Activated CD8-positive, alpha-beta memory T cell treated with anti-CD3 and anti-CD28 coated beads, Interleukin-2, amount 50 U/mL, for 4 hours (primary cell): ENCODE measurements at places on chromosomes 16 and 17.

DNA sequence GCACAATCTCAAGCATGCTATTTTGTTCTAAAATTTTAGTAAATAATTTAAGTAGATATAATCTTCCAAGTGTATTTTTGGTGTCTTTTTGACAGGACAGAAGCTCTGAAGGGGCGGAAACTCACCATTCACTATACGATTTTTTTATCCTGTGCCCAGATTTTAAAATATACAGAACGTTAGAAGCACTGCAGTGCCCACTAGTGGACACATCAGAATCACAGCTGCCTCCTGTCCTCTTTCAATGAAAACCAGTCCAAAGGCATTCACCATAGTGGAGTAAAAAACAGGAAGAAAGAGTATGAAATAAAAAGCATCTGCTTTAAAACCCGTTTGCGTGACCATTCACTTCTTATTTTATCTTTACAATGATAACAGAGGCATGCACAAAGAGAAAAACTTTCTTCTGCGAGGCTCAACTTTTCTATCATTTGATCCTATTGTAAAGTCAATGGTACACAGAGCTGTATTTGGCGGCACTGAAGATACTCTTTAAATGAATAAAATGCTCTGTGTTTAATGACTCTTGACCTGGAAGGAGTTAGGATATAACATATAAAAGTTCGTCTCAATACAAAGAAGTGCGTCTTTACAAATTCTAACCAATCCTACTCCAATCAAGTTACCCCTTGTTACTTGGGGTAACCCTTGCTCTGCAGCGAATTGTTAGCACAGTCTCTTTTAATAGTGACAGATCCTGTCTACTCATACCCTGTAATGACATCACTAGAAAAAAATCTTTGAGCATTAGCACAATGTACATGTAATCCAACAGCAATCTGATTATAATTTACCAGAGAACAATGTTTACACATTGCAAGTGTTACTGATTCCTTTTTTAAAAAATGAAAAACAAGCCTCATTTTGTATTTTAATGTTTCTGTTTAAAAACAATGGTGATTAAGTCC lies 339.8 kb upstream of the PSMD7 start:
- DNase-seq, result peak; percentile 16

- DNase-seq, result no peak
Observed at GRCh38 chr16:51455398-51455797, 304.3 kb upstream of the SALL1 start.

DNA sequence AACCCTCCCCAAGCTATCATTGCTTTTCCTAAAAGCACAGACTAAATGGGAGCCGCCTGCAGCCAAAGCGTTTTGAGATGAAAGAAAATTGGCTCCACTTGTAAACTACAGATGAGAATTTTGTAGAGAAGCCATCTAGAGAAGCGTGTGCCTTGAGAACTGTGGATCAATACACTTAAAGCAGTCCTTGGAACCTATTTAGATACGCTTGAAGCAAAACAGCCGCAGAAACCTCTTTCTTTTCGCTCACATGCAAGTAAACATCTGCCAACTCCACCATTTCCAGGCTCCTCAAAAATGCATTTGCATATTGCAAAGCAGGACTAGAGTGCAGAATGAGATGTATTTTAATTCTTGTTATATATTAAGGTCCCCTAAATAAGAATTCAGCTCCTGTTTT lies 13.1 kb downstream of the KIAA0513 start:
- DNase-seq, result no peak

GRCh38 chr17:6823011-6823442 lies 8.5 kb downstream of the TEKT1 start:
- DNase-seq, result no peak

GRCh38 chr17:76410328-76410965 lies 26.0 kb downstream of the SPHK1 start:
- DNase-seq, result no peak

DNA sequence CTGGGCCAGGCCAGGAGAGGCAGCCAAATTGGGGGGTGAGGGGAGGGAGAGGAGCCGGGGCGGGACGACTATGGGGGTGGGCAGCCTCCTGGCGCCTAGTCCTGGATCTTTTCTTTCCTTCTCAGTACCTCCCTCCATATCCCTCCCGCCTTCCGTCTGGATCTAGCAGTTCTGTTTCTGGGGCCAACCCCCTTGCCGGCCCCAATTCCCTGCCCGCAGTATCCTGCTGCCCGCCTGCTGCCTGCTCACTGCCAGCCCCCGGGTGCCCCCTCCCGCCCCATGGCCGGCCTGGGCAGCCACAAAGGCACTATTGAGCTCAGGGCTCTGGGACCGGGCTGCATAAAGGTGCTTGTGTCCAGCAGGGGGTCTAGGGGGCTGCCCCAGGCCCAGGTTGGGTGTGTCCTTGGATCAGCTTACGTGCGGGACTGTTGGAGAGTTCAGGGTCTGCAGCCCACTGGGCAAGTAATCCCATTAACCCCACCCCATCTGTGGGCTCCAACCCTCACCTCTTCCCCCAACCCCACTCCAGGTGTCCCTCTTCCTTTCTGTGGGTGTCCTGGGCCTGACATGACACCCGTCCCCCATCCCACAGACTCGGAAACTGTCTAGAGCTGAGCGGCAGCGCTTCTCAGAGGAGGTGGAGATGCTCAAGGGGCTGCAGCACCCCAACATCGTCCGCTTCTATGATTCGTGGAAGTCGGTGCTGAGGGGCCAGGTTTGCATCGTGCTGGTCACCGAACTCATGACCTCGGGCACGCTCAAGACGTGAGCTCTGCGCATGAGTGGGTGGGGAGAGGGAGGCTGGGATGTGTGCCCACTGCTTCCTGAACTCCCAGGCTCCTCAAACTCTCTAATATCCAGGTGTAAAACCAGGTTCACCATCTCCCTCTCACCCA lies 2.0 kb downstream of the WNK4 start:
- no peak for DNase-seq

- DNase-seq, result no peak
Observed at GRCh38 chr17:65867014-65867413, 305.6 kb upstream of the AXIN2 start.

DNA sequence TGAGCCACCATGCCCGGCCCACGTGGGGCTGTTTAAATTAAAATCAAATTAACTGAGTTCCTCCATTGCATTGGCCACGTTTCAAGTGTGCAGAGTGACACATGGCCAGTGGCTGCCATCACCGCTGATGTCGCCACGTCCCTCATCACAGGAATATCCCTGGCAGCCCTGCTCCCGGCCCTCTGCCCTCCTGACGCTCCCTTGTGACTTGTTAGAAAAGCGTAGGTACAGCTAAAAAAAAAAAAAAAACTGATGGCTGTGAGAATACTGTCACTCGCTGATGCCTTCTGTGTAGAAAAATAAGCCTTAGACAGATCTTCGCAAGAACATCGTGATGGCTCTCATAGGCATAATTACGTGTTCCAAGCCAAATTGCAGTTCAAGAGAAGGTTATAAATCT lies 21.7 kb downstream of the CARHSP1 start:
- no peak for DNase-seq

GRCh38 chr17:17381446-17382064 lies 78.4 kb downstream of the NT5M start:
- DNase-seq, result no peak

- DNase-seq, result no peak
Observed at GRCh38 chr16:70612931-70613330, 33.4 kb upstream of the IL34 start.

- DNase-seq, result no peak
Observed at GRCh38 chr16:9555051-9555450, 463.6 kb downstream of the HAPSTR1 start.

DNA sequence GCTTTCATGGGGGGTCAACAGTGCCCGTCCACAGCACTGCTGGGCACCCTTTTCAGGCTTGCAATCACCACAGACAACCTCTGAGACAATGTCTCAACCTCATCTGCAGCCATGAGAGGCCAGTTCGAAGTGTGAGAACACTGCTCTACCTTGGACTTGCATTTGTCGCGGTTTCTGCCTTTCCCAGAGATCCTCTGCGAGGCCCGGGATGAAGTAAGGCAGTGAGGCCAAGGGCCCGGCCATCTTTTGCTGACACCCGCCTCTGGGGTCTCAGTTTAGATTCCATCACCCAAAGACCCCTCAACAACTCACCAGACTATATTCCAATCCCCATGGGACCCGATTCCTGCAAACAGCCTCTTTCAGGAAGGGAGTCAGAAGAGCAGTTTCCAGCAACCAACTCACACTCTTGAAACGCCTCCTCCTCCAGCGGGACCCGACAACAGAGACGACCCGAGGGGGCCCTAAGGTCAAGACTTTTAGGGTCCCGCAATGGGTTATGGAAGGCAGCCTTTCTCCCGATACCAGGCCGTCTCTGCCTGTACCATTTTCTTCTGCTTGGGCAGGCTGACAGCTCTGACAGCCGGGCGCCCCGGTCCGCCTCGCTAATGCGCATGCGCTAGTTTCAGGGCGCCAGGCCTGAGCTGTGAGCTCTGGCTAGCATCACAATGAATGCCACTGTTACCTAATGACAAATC lies 576.0 kb downstream of the KCNJ18 start:
- no peak for DNase-seq

GRCh38 chr16:10519929-10520868 lies 60.2 kb downstream of the EMP2 start:
- no peak for DNase-seq

DNA sequence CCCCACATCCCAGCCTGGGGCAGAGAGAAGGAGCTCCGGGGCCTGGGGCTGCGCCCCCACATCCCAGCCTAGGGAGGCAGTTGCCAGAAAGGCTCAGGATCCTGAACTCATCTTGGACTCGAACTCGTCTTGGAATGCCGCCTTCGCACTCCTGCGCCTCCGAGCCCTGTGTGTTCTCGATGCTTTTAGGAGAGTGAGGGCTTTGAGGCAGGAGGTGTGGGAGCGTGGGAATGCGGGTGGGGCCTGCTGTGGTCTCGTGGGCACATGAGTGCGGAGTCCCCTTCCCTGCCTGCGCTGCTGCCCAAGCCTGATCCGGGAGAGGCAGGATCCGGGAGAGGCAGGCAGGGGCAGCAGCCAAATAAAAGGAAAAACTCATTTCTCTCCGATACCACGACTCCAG lies 1.2 kb downstream of the BHLHA9 start:
- no peak for DNase-seq

DNA sequence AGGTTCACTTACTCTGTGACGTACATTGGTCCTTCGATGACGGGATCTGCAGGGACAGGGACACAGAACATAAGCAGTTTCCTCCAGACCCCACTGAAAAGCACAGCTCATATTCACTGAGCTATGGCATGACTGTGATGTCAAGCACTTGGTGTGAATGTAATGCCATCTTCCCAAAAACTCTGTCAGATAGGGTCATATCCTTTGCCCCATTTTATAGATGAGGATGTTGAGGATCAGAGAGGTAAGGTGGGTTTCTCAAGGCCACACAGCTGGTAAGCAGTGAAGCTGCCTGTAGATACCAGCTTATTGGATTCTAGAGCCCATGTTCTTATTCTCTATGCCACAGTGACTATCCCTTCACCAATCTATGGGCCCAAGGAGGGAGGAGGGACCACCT lies 2.5 kb downstream of the ERN2 start:
- no peak for DNase-seq

- DNase-seq, result no peak
Observed at GRCh38 chr17:72609501-72609900, 483.0 kb downstream of the SLC39A11 start.

DNA sequence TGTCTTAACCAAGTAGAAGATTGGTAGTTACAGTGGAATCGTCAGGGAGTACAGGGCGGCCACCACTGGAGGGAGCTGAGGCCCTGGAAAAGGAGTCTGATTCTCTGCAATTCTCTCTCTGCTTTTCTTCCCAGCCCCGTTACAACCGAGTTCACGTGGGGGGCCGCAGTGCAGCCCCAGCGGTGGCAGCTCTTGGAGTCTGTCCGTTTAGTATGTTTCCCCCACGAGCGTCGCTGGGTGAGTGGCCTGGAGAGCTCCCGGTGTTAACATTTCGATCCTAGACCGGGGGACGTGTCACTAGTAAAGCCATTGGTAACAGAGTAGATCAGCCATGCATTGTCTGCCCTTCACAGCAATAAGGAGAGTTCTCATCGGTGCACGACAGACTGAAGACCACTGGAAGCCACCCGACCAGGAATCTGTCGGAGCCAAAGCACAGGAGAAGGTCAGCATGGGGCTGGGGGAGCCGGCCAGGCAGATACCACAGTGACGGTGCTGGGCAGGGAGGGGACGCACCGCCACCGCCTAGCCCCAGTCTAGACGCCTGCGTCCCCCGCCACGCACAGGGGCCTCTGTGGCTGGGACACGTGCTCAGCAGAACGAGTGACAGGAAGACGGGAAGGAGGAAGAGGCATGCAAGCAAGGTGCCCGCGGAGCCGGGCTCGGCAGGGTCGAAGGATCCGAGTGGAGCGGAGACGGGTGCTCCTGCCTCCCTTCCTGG lies 15.7 kb downstream of the SLC16A3 start:
- no peak for DNase-seq

- no peak for DNase-seq
Observed at GRCh38 chr16:66728117-66728787, 23.2 kb downstream of the DYNC1LI2 start.

DNA sequence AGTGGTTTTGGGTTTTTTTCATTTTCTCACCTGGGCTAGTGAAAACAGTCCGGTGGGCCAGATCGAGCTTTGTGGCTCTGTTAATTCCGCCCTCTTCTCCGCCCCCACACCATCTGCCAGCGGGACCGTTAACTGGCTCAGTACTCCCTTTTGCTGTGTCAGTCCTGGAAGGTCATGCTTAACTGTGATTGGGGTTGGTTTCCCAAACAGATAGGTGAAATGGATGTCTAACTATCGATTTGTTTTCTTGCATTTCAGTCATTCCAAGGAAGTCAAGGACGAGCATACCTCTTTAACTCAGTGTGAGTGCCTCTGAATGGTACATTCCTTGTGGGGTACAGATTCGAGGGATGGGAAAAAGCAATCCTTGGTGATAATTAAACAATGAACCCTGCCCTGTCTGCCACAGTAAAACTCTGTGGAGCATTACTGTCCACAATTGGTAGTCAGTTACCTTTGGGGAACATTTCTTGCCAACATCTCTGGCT lies 56.7 kb downstream of the YPEL2 start:
- DNase-seq, result no peak

GRCh38 chr17:28853295-28853694 lies 1.5 kb upstream of the ERAL1 start:
- no peak for DNase-seq

DNA sequence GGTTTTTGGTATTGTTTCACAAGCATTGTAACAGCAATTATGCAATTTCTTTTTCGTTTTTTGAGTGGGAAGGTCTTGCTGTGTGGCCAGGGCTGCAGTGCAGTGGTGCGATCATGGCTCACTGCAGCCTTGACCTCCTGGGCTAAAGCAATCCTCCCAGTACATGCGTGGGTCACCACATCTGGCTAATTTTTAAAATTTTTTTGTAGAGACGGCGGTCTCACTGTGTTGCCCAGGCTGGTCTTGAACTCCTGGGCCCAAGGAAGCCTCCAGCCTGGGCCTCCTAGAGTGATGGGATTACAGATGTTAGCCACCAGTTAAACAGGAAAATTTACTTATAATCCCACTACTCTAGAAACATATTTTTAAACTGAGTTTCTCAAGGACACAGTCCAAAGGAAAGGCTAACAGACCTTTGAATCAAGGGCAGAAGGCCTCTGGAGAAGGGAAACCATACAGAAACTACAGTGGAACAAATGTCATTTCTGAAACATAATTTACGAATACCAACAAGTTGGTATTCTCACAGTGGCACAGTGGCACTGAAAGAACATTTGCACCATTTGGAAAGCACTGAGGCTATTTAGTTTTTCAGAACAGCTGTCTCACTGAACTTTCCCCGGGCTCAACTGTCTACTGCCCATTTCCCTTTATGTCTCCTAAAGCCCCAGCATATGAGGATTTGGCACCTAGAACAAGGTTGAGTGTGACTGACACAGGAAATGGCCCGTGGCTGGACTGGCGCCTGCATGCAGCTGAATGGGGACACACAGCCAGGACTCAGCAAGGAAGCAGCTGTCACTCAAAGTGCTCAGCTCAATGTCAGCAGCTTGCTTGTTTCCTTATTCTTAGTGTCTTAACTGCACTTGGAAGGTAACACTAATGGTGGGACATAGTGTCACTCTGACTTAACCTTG lies 2.8 kb upstream of the PRKAR1A start:
- no peak for DNase-seq
